Cardiac fibroblast (primary cell): ENCODE measurements at places on chromosomes 3 and 15.

DNA sequence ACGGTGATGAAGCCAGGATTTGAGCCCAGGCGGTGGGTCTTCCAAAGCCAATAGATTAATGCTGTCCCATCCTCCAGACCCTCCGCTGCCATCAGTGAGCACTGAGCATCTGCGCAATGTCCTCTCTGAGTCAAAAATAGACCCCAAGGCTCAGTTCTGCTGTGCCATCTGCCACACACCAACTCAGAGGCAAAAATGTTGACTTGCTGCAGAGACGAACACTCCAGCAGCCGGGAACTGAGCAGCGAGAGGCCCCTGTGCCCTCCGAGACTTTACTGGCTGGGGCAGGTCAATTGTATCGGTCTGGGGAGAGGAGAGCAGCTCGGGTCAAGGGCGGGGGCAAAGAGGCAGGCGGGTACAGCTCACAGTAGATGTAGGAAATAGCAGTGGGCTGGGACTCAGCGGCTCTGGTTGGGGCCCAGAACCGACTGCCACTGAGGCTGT, 41.5 kb upstream of the ATP2B2 start:
- DNase-seq: no peak

- peak; percentile 59 for DNase-seq
These were observed 20.7 kb downstream of the PPP1R2 start for GRCh38 chr3:195522254-195523023.

- DNase-seq: no peak
These were observed 414.2 kb downstream of the CNTN4 start for GRCh38 chr3:2512881-2513280.

DNA sequence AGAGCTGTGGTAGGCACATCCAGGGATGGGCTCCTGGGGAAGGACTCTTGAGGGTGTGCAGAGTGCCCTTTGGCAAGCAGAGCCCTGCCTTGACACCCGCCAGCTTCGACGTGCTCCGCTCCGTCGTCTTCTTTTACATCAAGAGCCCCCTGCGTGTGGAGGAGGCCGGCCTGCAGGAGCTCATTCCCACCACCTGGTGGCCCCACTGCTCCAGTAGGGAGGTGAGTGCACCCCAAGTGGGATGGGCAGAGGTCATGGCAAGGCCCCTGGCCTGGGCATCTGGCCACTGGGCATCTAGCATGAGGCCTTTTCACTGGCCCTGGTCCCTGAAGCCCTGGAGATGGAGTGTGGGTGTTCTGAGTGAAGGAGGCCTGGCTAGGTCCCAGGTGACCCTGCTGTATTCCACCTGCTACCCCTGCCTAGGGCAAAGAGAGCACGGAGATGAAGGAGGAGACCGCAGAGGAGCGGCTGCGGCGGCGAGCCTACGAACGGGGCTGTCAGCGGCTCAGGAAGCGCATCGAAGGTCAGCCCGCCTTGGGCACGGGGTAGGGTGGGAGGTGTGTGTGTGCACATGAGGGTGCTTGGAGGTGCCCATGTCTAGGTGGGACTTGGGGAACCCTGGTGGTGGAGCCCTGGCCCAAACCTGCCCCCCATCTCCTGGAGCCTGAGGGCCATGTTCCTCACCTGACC, 12.2 kb downstream of the RNF123 start:
- no peak for DNase-seq

- DNase-seq: no peak
These were observed 247.6 kb upstream of the PROK2 start for GRCh38 chr3:72032441-72033135.

- no peak for DNase-seq
These were observed 175.8 kb downstream of the SV2B start for GRCh38 chr15:91275844-91276243.

GRCh38 chr15:94230431-94230882, 904 bp upstream of the MCTP2 start:
- peak; percentile 3 for DNase-seq

DNA sequence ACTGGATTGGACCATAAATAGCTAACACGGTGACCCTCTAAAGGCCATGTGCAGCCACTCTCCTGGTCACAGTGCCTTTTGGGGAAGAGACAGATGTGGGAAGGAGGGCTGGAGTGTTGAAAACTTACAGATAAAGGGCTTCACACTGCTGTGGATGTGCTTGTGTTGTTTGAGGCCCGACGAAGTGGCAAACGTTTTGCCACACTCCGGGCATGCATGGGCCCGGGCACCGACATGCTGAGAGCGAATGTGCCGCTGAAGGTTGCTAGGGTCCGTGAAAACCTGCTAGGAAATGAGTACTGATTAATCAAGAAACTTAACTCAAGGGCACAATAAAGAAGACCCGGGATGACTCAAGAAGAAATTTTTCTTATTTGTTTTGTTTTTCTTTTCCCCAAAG, 542.6 kb downstream of the MECOM start:
- no peak for DNase-seq

- DNase-seq: no peak
These were observed 645.5 kb downstream of the RBMS3 start for GRCh38 chr3:29926378-29926777.

DNA sequence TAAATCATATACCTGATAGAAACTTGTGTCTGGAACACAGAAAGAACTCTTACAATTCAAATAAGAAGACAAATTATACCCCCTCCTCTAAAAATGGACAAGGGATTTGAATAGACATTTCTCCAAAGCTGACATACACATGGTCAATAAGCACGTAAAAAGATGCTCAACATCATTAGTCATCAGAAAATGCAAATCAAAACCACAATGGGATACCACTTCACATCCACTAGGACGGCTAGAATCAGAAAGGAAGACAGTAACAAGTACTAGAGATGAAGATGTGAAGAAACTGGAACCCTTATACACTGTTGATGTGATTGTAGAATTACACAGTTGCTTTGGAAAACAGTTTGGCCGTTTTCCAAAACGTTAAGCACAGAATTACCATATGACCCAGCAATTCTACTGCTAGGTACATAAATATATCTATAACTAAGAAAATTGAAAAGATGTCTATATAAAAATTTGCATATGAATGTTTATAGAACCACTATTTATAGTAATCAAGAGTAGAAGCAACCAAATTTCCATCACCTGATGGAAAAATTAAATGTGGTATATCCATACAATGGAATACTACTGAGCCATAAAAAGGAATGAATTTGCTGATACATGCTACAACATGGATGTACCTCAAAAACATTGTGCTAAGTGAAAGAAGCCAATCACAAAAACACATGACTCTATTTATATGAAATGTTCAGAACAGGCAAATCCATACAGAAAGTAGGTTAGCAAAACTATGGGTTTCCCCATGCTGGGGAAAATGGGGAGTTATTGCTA, 60.8 kb downstream of the GREM1 start:
- DNase-seq: no peak

GRCh38 chr3:146625186-146625775, 20.1 kb upstream of the PLSCR5 start:
- DNase-seq: peak; percentile 20

GRCh38 chr3:140950863-140951262, 9.2 kb downstream of the SLC25A36 start:
- no peak for DNase-seq

GRCh38 chr3:112463250-112463649, 36.0 kb downstream of the BTLA start:
- no peak for DNase-seq

- no peak for DNase-seq
These were observed 272.1 kb upstream of the TTC14 start for GRCh38 chr3:180329847-180330246.

GRCh38 chr3:180923561-180923960, 11.1 kb downstream of the FXR1 start:
- no peak for DNase-seq

DNA sequence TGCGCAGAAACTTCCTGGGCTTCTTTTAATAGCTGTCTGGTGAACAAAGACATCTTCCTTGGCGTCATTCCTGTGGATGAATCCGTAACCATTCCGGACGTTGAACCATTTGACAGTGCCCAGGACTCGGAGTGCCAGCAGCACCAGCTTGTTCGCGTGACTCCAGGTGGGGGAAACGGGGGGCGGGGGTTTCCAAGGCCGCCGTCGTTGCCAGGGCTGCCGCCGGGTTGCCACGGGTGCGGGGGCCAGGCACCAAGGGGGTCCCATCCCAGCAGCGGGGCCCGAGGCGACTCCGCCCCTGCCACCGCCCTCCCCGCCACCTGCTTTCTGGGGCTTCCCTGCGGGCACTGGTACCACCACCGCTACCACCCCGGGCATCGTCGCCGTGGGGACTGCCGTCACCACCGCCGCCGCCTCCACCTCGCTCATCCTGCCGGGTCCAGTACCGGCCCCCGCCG, 22.8 kb downstream of the RGMA start:
- DNase-seq: no peak

- DNase-seq: peak; percentile 6
These were observed 1455.9 kb downstream of the SI start for GRCh38 chr3:163622384-163622783.

- no peak for DNase-seq
These were observed 296.6 kb downstream of the PLOD2 start for GRCh38 chr3:145864336-145864735.

DNA sequence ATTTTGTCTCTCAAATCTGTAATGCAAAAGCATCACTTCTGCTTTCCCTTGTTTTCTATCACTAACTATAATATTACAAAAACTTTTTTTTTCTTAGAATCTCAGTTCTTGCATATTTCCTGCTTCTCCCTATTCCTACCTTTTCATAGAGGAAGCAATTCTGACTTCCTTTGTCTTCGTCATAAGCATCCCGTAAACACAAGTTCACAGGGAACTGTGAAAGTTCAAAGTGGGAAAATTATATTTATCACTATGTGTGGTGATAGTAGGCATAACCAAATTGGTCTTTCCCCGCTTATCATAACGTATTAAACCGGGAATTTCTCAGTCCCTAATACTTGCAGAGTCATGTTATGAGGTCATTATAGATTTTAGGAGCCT, 22.3 kb downstream of the CD200 start:
- DNase-seq: no peak

DNA sequence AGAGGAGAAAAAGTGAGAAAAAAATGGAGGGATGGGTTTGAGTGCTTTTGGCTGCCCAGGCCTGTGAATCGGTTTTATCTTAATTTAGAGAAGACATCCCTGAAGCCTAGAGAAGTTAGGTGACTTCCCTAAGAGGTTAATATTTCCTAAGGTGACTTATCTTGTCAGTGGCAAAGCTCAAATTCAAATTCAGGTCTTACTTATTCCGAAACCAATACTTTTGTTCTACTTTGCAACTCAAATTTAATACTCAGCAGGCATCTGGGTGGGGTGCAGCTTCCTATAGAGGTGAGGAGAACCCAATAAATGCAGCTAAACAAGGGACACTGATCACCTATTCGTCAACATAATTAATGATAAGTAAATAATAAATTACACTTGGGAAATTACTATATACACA, 54.9 kb upstream of the MYRIP start:
- no peak for DNase-seq

- no peak for DNase-seq
These were observed 271.5 kb downstream of the IL5RA start for GRCh38 chr3:2838546-2839157.

DNA sequence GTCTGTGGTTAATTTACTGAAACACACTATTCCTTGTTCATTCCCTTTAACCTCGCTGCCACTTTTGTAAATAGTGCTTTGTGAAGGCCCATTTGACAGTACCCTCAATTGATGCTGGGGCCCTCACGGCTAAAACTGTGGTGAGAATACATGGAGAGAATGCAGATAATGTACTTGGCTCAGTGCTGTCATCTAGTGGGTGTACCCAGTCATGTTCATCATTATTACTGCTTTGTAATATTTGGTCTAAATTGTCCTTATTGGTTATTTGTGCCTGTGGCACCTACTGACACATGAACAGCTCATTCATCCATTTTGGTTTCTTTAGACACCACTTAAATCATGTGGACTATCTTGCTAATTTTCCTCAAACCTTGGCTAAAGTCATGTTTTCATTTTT, 543.6 kb downstream of the EDEM1 start:
- DNase-seq: no peak

GRCh38 chr3:29901097-29901496, 620.2 kb downstream of the RBMS3 start:
- peak; percentile 66 for DNase-seq

DNA sequence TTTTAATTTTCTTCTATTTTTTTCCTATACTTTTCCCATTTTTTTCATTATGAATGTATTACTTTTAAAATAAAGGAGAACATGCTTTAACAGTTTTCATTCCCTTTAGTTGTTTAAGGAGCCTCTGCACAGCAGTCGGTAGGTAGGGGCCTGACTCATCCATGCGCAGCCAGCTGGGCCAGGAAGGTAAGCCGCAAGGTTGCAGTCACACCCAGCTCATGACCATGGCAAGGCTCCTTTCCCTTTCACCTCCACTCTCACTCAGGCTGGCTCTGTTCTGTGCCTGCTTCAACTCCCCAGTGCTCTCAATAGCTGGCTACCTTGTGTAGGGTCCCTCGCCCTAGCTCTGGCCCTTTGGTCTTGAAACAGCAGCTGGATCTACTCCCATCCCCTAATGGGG, 17.4 kb upstream of the ANKRD34C start:
- no peak for DNase-seq

DNA sequence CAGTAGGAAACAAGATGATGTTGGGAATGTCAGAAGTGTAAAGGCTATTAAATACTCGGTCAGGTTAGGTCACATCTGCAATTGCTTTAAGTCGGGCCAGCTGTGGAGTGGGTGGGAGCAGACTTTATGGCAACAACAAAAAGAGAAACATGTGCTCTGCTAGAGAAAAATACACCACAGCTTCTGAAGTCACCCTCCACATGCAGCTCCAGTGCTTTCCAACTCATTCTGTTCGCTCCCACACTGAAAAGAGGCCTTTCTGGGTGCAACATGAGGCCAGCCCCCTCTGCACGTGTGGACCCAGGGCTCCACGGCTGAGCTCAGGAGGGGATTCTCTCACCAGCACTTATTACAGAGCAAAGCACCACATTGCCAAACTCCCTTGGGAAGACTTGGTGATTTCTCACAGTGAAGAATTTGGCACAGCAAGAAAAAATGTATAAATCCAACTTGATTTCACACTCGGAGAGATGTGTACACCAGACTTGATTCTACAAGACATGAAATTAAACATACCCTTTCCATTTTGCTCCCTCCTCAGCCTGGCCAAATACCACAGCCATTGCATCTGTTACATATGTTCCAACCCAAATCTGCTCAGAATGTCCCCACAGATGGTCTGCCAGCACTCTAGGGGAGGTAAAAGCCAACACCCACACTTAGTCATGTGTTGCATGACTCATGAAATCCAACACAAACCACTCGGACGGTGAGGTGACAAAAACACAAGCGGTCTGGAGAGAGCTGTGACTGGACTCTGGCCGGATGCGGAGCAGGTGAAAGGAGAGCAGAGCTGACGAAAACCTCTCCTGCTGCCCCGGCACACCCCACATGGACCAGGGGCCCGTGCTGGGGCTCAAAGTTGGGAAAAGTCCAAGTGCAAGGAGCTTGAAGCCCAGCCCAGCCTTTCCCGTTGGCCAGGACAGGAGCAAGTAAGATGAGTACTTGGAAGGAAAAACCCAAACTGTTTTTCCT, 74.6 kb downstream of the ITGB5 start:
- DNase-seq: peak; percentile 95

GRCh38 chr3:151879037-151879436, 5.6 kb downstream of the SUCNR1 start:
- no peak for DNase-seq

DNA sequence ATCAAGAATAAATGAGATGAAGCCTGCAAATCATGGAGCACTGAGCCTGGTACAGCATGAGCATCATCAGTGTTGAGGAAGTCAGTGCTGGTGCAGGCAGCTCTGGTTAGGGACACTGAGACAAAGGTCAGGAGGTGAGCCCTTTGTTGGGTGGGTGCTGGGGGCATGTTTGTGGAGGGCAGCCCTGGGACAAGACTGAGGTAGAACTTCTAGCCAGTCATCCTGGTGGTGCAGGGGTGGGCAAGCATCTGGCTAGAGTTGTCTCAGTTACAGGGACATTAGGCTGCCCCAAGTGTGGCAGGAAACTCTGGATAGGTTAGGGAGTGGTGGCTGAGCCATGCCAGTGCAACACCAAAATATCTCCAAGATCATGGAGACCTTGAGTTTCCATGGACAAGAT, 27.3 kb downstream of the WNT5A start:
- no peak for DNase-seq
